Cortex of kidney (tissue), 1 donor: ENCODE measurements at places on chromosomes 11 and 22.

GRCh38 chr11:106159836-106160235 lies 82.4 kb downstream of the AASDHPPT start:
- DNase-seq: no peak

GRCh38 chr11:94129512-94130297 lies 1.1 kb downstream of the PANX1 start:
- no peak for DNase-seq

DNA sequence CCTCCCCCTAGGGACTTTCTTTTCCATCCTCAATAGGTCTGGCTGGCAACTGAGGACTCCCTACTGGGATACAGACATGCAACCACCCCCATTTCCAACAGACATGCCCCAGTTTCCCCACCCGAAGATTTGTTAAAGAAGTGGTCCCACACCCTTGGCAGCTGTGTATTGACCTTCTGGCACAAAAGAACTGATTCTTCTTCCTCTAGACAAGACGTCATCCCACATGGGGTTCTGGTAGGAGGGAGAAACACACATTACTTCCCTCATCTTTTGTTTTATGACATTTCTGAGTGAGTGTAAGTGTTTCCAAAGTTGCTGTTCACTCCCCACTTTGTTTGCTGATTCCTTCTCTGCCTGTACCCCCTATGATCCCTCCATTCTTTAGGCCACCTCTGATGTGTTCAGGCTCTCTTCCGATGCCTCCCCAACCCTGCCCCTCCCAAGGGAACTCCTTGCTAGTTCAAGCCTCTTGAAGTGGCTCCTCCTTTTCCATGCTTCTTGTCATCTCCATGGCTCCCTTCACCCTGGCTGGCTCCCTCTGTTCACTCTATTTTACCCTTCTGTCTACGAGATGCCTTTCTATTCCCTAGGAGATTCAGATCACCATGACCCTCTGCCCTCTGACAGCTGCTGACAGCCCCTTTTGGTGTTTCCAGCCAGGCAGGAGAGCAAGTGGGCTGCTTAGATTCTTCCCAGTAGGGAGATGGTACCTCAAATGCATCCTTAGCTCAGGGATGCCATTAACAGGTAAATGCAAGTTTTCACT lies 4.3 kb downstream of the KIRREL3 start:
- DNase-seq: no peak

DNA sequence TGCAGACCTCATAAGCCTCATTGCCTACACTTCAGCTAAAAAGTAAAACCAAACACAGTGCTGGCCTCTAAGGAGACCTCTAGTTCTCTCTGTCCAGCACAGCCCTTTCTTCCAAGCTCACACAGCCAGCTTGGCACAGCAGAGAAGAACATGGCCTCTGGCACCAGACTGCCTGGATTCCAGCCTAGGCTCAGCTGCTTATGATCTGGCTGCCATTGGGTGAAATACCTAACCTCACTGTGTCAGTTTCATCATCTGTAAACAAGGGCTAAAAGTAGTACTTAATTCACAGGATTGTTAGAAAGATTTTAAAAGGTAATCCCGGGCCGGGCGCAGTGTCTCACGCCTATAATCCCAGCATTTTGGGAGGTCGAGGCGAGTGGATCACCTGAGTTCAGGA lies 9.9 kb upstream of the ACER3 start:
- DNase-seq: no peak

GRCh38 chr11:115848611-115849010 lies 344.4 kb upstream of the CADM1 start:
- no peak for DNase-seq

- DNase-seq: no peak
Measured at GRCh38 chr11:8839957-8840945, 70.7 kb upstream of the AKIP1 start.

GRCh38 chr22:40593460-40594273 lies 42.9 kb downstream of the MRTFA start:
- no peak for DNase-seq

- no peak for DNase-seq
Measured at GRCh38 chr11:129346916-129347315, 28.7 kb upstream of the BARX2 start.

GRCh38 chr11:134958336-134958640 lies 546.2 kb upstream of the B3GAT1 start:
- DNase-seq: no peak

DNA sequence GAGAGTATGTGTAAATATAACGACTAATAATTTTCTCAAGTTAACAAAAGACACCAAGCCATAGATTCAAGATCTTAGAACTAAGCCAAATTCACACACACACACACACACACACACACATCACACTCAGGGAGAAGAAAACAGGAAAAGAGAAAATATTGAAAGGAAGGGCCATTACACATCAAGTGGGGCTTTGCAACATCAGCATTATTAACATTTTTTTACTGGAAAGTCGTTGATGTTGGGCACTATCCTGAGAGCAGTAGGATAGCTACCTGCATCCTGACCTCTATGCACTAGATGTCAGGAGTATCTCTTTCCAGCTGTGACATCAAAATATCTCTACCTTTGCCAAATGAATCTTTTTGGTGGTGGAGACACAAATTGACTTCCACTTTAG lies 8.9 kb downstream of the OR5D16 start:
- no peak for DNase-seq

DNA sequence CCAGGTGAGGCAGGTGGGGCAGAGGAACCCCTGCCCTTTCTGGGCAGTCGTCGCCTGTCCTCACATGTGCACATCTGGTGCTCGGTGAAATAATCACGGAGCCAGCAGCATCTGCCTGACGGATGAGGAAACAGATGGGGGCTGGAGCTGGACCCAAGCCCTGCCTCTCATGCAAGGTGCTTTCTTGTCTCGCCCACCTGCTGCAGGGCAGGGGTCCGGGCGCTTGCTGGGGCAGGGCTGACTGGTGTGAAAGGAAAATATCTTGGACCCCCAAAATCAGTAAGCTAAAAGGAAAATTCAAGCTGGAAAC lies 3.3 kb downstream of the ALDH3B2 start:
- no peak for DNase-seq

DNA sequence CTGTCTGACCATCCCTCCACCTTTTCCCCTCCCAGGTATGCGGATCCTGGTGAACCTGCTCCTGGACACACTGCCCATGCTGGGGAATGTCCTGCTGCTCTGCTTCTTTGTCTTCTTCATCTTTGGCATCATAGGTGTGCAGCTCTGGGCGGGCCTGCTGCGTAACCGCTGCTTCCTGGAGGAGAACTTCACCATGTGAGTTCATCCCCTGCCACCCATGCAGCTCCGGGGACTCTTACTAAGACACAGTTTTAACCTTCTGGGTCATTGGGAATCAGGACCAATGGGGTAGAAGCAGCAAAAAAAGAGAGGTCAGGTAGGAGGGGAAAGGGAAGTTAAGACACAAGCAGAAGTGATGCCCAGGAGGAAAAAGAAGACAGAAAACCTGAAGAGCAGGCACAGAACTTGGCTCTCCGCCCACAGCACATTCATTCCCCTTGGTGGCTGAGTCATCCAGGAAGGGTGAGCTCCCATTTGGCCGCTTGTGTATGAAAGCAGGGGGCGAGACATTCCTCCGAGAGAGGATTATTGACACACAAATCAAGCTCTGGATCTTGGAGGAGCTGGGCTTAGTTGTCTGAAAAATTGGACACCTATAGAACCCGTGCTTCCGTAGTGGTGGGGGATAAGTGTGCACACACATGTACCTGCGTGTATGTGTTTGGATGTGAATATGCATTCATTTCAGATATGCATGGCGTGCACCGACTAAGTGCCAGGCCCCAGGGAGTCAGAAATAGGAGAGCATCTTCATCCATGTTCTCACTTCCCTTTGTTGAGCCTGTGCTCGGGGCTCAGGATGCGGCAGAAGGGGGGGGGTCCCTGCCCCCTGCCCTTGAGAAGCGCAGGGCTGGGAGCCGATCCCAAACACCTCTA lies 64.2 kb downstream of the CACNA1I start:
- DNase-seq: no peak

DNA sequence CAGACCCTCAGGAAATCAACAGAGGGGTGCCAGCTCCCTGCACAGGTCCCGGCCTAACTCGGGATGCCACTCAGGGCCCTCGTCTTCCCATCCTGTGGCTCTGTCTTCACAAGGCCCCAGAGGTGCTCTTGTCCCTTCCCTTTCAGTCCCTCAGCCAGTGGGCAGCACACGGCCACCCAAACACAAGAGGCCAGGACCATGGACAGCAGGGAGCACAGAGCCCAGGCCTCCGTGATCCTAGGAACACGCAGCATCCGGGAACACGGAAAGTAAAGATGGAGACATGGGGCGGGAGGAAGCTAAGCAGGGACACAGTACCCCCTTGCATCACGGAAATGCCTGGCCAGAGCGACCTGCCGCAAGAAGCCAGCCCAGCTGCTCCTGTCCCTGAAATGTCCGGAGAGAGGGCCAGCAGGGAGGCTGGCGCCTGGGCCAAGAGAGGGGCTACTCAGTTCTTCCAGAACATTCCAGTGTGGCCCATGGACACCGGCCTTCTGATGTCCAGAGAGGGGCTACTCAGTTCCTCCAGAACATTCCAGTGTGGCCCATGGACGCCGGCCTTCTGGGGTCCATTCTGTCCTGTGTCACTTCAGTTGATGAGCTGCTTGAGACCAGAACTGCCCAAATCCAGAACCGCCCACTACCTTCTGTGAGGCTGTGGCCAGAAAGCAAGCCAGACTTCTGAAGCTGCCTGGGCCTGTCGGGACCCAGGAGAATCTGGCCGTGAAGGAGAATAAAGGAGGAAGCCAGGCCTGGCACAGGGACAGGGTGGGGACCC lies 274.0 kb downstream of the BRD1 start:
- DNase-seq: no peak

GRCh38 chr11:45209891-45210699 lies 63.7 kb downstream of the PRDM11 start:
- DNase-seq: no peak

GRCh38 chr11:120590472-120590871 lies 78.9 kb downstream of the GRIK4 start:
- DNase-seq: no peak

GRCh38 chr22:24951942-24952836 lies at the start of gene KIAA1671:
KIAA1671 (plus strand) TSS chr22:24952716; CDS start chr22:25028000, 75,284 bp downstream.
- peak; percentile 64 for DNase-seq

GRCh38 chr11:1854949-1855885 lies 2.3 kb downstream of the LSP1 start:
- no peak for DNase-seq

GRCh38 chr22:25485626-25486545 lies 78.6 kb upstream of the GRK3 start:
- DNase-seq: no peak

- DNase-seq: no peak
Measured at GRCh38 chr11:69064394-69064957, 15.7 kb downstream of the TPCN2 start.

DNA sequence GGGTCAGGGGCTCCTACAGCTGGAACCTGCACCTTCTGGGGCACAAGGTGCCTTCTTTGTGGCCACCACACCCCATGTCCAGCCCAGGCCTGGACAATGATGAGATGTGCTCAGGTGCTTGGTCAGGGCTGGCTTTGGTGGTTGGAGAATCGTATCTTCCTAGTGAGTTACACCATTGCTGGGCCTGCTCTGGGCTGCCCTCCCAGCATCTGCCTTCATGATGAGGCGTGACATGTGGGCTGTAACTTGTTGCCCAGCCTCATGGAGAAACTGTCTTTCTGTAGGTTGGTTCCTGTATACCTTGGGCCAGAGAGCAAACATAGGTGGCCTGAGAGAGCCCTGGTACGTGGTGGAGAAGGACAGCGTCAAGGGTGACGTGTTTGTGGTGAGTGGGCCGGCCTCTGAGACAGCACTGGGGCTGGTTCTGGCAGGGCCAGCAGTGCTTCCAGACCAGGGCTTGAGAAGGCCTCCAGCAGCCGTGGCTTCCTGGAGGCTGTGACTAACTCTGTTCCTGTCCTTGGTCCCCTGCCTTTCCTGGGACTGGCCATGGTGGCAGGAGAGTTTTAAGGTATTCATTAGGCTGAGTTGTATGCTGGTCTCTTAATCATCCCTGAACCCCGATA lies 18.1 kb downstream of the TRMU start:
- DNase-seq: no peak

GRCh38 chr22:30884211-30885000 lies 84.2 kb downstream of the MORC2 start:
- DNase-seq: no peak

GRCh38 chr11:22786475-22786874 lies 43.1 kb downstream of the SVIP start:
- no peak for DNase-seq

GRCh38 chr11:67400251-67400941 lies 1.3 kb downstream of the PPP1CA start:
- no peak for DNase-seq

- no peak for DNase-seq
Measured at GRCh38 chr11:67996051-67996450, 7.8 kb downstream of the UNC93B1 start.

GRCh38 chr11:109510316-109510715 lies 88.3 kb downstream of the C11orf87 start:
- DNase-seq: no peak

- no peak for DNase-seq
Measured at GRCh38 chr11:6646918-6647679, 8.5 kb downstream of the DCHS1 start.

DNA sequence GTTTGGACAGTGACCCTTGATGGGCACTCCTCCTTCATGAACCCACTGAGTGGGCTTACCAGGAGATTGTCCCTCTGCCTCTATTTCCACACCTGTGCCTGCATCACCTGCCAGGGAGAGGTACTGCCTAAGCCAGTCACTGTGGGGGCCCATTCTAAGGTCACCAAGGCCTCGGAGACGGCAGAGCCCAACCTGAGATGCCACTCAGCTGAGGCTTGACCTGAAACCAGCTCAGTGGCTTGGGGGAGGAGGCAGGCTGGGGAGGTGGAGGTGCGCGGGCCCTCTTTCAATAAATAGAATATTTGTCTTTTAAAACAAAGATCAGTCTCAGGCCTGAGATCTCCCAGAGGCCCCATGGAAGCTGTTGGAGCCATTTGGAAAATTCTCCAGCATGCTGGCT lies 84.5 kb downstream of the DHCR7 start:
- no peak for DNase-seq

DNA sequence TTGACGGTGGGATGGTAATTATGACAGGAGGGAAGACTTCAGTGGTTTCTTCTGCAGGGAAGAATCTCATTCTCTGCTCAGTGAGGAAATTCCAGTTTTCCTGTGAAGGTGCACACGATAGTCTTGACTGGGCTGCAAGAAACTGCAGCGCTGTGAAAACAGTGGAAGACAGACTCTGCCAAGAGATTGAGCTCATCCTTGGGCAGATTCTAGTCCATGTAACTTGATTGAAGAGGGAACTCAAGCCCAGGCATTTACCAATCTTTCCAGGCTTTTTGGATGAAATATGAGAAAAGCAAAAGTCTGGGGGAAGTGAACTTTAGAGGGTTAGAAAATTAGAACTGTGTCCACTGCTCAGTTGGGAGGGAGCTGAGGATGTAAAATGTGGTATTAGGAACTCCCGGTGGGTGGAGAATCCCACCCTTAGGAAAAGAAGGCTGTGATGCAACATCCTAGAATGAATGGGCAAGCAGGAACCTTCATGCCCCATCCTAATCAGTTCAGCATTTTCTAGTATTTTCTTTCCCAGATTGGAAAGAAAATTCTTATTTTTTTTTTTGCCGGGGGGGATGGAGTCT lies 212.6 kb downstream of the DBX1 start:
- no peak for DNase-seq

DNA sequence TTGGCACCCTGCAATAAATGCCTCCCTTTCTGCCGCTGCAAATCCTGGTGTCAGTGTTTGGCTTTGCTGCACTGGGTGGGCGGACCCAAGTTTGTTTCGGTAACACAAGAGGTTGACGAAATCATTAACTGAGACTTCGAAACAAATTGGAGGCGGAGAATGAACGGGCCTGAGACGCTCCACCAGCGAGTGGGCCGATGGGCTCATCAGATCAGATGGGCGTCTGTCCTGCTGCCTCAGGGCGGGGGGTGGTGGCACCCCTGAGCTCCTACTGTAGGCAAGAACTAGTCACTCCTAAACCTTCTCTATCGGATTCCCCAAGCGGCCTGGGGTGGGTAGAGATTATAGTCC lies 918 bp upstream of the CAPN5 start:
- DNase-seq: no peak
